ENCODE measurements at places on chromosomes 11 and 22. TPM values are rescaled to one million over a fixed set of nuclear protein-coding genes. Genes with fewer than 3 reads are reported as not detected.

- no peaks in the 10 kb centered on the region for H3K36me3 ChIP-seq
- no peaks in the 10 kb centered on the region for H3K27me3 ChIP-seq
- no peak for DNase-seq
Observed at GRCh38 chr22:27388090-27388600, 413.4 kb downstream of the MN1 start.

OR2AT4 gene
- not detected for total RNA-seq

DNA sequence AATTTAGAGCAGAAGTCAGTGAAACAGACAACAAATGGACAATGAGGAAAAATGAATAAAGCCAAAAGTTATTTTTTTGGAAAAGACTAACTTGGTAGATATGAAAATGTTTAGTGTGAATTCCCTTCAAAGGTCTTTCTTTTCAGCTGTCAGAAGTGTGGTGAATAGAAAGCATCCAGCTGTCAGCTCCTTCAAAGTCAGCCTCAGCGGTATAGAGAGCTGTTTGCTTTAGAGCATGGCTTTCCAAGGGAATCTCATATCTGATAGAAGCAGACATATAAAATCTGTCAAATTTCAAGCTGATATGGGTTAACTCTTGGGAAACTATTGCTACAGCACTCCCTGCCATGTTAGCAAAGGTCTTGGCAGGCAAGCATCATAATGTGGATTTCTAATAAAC lies 309.3 kb downstream of the CASP12 start:
- no peak overlapping the region for H3K27ac ChIP-seq
- H3K36me3 ChIP-seq = no peaks in the 10 kb centered on the region
- no peaks in the 10 kb centered on the region for H3K4me1 ChIP-seq
- DNase-seq = no peak

DNA sequence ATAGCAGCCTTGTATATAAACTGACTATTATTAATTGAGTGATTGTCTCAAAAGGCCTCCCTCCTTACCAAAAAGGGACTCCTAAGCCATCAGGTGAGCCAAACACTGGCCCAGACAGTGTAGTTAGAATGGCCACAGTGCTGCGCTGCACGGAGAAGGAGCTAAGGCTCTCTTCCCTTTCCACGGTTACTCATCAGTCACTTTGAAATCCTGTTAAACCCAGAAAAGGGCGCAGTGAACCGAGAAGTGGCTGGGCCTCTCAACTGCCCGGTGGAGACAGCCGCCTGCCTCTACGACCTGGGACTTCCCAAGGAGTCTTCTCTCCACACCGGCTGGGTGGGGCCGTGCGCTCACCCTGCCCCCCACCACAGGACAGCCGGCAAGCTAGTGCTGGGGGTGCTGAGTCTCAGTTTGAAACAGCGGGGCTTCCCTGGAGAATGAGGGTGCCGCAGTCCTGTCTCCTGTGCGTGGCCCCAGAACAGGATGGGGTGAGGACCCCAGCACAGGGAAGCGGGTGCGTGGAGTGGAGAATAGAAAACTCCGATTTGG lies 1.3 kb downstream of the MYH9 start:
- H3K27ac ChIP-seq = peak overlapping the region; percentile 78
- peak overlapping the region; percentile 98 for H3K4me3 ChIP-seq
- peaks cover 51% of the 10 kb centered on the region for H3K4me1 ChIP-seq

DNA sequence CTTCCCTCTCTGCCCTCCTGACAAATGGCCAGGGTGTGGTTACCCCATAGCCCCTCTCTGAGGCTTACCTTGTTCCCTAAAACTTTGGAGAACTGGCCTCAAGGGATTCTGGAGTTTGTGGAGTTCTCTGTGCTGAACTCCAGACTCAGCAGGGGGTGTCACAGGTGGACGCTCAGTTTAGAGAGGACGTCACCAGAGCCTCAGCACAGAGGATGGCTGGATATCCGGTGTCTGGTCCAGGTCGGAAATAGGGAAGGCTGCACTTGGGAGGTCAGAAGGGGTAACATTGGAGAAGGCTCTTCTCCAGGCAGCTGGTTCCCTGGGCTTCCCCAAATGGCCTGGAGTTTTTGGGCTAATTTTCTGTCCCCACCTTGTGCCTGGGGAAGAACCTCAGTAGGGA lies 64.2 kb downstream of the ADAMTS15 start:
- H3K27ac ChIP-seq = no peak overlapping the region
- H3K4me3 ChIP-seq = no peak overlapping the region
- DNase-seq = no peak
- no peaks in the 10 kb centered on the region for H3K4me1 ChIP-seq
- H3K36me3 ChIP-seq = no peaks in the 10 kb centered on the region

GRCh38 chr11:12853652-12854296 lies 155.3 kb upstream of the RASSF10 start:
- H3K4me3 ChIP-seq = no peak overlapping the region
- no peak for DNase-seq
- no peaks in the 10 kb centered on the region for H3K4me1 ChIP-seq
- H3K27me3 ChIP-seq = peaks cover 7% of the 10 kb centered on the region
- H3K27ac ChIP-seq = no peak overlapping the region

PHLDB1 gene
- 2.3 TPM for total RNA-seq

DNA sequence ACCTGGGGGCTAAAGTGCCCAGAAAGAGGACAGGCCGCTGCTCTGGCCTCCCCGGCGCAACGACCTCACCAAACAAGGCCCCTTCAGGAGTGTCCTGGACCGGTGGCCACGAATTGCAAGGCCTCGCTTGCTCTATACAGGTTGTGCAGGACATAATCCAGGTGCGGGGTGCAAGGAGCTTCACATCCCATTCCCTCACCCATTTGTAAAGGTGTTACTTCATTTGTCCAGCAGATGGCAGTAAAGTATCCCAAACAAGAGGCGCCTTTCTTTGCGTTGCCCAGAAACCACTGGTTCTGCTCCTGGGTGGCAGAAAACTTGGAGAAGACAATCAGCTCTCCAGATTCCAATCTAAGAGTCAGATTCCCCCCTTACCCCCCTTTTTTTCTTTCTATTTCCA lies 35.9 kb upstream of the PRDM11 start:
- no peaks in the 10 kb centered on the region for H3K27me3 ChIP-seq
- H3K4me3 ChIP-seq = no peak overlapping the region
- no peak overlapping the region for H3K27ac ChIP-seq
- no peaks in the 10 kb centered on the region for H3K36me3 ChIP-seq

DNA sequence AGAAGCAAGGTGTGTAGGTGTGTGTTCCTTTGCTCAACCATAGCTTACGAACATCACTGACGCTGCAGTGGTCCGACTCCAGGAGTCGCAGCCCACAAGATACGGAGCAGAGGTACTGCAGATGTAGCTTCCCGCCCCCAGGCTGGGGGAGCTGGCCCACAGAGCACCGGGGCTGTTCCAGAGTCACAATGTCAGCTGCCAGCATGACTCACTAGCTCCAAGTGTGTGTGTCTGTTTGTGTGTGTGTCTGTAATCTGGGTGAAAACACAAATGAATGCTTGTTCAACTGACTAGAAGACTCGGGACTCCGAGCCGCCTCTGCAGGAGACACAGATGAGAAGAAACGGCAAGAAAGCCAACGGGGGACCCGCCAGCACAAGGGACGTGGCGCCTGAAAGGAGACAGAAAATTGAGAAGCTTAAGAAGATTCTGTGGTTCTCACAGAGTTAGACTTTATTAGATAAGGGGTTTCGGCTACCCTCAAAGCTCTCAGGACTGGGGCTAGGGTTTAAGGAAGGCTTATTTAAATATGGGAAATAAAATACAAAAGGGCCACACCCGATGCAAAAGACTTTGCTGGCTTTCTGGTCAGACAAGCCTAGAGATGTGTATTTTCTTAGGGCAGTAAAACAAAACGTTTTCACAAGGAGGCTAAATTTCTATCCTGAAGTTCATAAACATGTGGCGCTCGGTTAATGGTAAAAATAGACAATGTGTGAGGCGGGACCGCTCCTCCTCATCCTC lies 10.7 kb downstream of the VSIG10L2 start:
- no peak for DNase-seq
- no peaks in the 10 kb centered on the region for H3K27me3 ChIP-seq
- H3K4me1 ChIP-seq = peaks cover 3% of the 10 kb centered on the region

CHRM1 gene
- not detected for total RNA-seq

OR4P4 gene
- not detected for total RNA-seq

MFNG gene
- 85.1 TPM for total RNA-seq

OR52I1 gene
- total RNA-seq = not detected

FXYD2 gene
- 1.7 TPM for total RNA-seq

Measured in CD4-positive, alpha-beta T cell (primary cell).